ENCODE measurements at places on chromosomes 16 and 17. TPM values are rescaled to one million over a fixed set of nuclear protein-coding genes. Genes with fewer than 3 reads are reported as not detected.

Gene GPR142
- 0.18 TPM for polyA plus RNA-seq

Gene HERPUD1
- 92.5 TPM for polyA plus RNA-seq

Gene GNG13
- not detected for polyA plus RNA-seq

Gene USP43
- 0.17 TPM for polyA plus RNA-seq

Gene KRTAP4-4
- polyA plus RNA-seq: not detected

Gene RUNDC3A
- polyA plus RNA-seq: 14.6 TPM

DNA sequence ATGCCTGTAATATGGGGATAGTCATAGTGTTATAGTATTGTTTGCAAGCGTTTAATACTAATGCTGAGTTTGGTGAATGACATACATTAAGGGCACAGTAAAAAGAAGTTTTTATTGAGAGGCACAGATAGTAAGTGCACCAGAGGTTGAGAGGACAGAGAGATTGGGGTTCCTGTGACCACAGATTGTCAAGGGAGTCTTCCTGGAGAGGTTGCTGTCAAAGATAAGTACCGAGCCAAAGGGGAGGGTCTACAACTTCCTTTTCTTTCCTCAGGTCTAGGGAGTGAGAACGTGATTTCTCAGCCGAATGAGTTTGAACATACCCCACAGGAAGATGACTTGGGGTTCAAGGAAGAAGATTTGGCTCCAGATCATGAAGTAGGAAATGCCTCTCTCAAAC is 1.8 kb downstream of the ZNF48 start:
- no peaks in the 10 kb centered on the region for H3K27me3 ChIP-seq
- no peak overlapping the region for H3K27ac ChIP-seq
- H3K36me3 ChIP-seq: peaks cover 14% of the 10 kb centered on the region
- no peak overlapping the region for H3K4me3 ChIP-seq

- H3K36me3 ChIP-seq: no peaks in the 10 kb centered on the region
- no peak overlapping the region for H3K4me3 ChIP-seq
- no peak for DNase-seq
- H3K4me1 ChIP-seq: no peaks in the 10 kb centered on the region
- no peak overlapping the region for H3K27ac ChIP-seq
- H3K27me3 ChIP-seq: no peaks in the 10 kb centered on the region
These were observed 249.9 kb upstream of the MON1B start for GRCh38 chr16:76941113-76941512.

DNA sequence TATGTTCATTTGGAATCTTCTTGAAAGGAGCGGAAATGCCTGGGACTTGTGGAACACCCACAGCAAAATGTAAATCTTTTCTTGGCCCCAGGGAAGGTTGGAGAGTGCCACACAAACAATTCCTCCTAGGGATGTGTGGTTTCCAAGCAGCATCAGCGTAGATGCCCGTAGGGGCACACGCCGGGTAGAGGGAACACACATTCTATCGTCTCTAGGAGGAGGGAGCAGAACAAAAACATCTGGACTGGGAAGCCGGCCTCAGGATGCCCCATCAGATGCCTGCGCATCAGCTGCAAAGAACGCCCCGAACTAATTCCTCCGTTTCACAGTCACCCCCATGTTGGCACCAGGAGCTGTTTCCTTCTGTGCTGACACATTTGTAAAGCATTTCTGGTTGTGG is 357.9 kb upstream of the ZFHX3 start:
- H3K27ac ChIP-seq: no peak overlapping the region
- no peak for DNase-seq
- no peaks in the 10 kb centered on the region for H3K27me3 ChIP-seq

GRCh38 chr17:6996256-6997011 is 585 bp downstream of the ALOX12 start:
- peak overlapping the region; percentile 42 for H3K4me3 ChIP-seq
- peaks cover 8% of the 10 kb centered on the region for H3K4me1 ChIP-seq
- H3K27ac ChIP-seq: no peak overlapping the region
- no peaks in the 10 kb centered on the region for H3K27me3 ChIP-seq
- DNase-seq: no peak

GRCh38 chr16:1773703-1774447 is 941 bp upstream of the MRPS34 start:
- no peaks in the 10 kb centered on the region for H3K27me3 ChIP-seq
- H3K27ac ChIP-seq: peak overlapping the region; percentile 97
- peaks cover 23% of the 10 kb centered on the region for H3K4me1 ChIP-seq
- H3K4me3 ChIP-seq: peak overlapping the region; percentile 96
- no peak for DNase-seq
- H3K36me3 ChIP-seq: peaks cover 42% of the 10 kb centered on the region

DNA sequence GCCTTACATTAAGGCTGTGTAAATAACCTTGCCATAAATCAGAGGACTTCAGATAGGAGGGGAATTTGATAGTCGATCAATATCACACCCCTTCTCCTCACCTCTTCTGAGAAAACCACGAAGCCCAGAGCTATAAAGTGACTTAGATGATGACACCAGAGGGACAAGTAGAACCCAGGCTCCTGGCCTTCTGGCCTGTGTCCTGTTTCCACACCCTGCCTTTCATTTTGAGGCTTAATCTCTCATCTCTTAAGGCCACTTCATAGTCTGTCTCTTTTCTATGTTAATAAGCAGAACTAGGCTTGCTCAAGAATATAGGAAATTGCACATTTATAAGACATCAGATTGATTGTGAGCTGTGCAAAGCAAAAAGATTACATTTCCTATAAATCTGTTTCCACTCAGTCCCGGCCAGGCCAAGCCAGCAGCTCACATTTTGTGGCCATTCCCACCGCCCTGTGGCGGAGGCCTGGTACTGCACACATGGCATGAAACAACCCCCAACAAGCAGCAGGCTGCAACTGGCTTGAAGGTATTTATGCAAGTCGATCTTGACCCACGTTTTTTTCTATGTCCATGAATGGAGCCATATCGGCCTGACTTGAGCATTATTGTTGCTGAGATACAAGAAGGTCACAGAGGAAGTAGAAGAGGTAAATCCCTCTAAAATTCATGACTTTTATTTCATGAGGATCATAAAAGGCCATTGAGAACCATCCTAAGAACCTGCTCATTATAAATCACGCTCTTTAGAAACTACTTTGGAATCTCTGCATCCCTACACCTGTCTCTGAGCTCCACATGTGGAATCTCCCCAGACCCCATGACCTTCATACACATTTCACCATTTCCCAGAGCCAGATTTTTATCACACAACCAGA is 93.7 kb downstream of the PMP22 start:
- H3K4me1 ChIP-seq: no peaks in the 10 kb centered on the region
- H3K4me3 ChIP-seq: no peak overlapping the region
- no peaks in the 10 kb centered on the region for H3K36me3 ChIP-seq
- no peaks in the 10 kb centered on the region for H3K27me3 ChIP-seq
- peak; percentile 79 for DNase-seq

GRCh38 chr16:566475-567372 is at the start of gene NHLRC4:
Gene NHLRC4 (plus strand): TSS chr16:567005. CDS start chr16:568048, 1,043 bp downstream.
- peak within 1 kb of the TSS; percentile 88 for H3K27ac ChIP-seq
- H3K27me3 ChIP-seq: no peaks in the 10 kb centered on the region
- DNase-seq: peak; percentile 94
- H3K4me1 ChIP-seq: peaks cover 52% of the 10 kb centered on the region

DNA sequence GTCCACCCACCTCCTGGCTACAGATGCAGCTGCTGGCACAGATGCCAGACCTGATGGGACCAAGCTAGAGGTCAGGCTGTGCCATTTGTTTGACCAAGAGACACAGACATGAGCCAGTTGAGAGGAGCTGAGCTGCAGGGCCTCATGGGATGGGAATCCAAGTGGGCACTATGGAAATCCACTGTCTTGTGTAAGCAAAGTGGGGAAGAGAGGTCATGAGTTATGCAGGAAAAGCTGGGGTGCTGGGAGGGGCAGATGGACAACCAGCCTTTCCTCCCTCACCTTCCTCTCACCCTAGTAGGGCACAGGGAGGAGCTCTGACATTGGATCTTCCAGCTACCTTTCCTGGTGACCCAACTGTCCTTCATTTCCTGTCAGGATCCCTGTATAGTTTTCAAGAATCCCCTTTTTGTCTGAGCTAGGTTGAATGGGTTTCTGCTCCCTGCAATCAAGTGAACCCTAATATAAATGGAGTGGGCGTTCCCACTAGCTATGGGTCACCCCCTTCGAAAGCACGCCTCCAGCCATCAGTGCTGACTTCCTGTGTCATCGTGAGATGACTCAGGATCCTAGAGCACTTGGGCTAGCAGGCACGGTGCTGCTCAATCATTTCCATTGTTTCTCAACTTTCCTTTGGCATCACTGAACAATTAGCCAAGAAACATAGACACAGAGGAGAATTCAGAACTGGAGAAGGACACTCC is 13.6 kb downstream of the ATPAF2 start:
- H3K27ac ChIP-seq: peak overlapping the region; percentile 57
- no peak for DNase-seq
- H3K4me3 ChIP-seq: no peak overlapping the region
- peaks cover 7% of the 10 kb centered on the region for H3K4me1 ChIP-seq
- H3K27me3 ChIP-seq: no peaks in the 10 kb centered on the region
- H3K36me3 ChIP-seq: peaks cover 8% of the 10 kb centered on the region
